NCI-H510A (cell line): ENCODE measurements at places on chromosomes 3 and 15.

- DNase-seq = no peak
These were observed 16.1 kb upstream of the RAD54L2 start for GRCh38 chr3:51522273-51522962.

DNA sequence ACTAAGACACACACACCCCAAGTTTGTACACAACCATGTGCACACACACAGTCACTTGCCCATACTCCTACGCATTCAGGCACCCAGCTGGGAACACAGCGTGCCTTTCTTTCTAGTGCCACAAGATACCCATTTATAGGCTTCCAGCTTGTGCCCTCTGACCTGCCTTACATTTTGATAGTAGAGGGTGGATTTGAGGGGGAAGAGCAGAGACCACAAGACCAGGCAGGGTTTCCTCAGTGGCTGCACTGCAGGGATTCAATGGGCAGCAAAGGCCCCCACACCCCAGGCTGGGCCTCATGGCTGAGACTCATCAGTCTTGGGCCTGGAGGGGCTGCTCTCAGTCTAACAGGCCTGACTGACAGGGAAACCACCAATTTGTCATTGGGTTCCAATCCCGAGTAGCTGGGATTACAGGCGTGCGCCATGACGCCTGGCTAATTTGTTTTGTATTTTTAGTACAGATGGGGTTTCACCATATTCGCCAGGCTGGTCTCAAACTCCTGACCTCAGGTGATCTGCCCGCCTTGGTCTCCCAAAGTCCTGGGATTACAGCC, 18.8 kb upstream of the ANKDD1A start:
- no peak for DNase-seq

GRCh38 chr3:123431658-123432324, 17.1 kb downstream of the ADCY5 start:
- DNase-seq = no peak

DNA sequence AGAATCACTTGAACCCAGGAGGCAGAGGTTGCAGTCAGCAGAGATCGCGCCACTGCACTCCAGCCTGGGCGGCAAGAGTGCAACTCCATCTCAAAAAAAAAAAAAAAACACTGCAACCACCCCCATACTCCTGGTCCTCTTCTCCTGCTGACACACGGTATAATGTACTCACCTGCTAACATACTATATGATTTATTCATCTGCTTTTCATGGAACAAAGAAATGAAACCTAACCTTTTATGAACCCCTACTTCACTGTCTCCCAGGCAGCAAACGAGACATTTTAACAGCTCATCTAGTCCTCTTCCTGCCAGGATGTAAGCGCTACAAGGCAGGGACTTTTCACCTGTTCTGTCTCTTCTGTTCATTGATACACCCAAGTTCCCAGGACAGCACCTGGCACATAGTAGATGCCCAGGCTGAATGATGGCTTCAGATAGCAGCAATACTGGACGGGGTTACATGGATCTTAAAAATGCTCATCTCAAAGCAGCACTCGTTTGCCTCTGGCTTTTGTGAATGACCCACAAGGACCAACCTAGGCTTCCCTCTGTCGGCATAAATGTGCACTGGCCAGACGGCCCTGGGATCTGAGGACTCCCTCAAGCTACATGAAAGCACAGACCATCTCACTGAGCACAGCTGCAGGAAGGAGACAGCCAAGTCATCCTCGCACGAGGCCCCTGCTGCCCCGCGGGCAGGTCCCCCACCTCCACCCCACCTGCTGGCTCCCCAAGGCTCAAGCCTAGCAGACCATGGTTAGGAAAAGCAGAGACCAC, 20.3 kb downstream of the XXYLT1 start:
- DNase-seq = no peak
